ENCODE measurements at places on chromosomes 6 and 20.

GRCh38 chr6:111985202-111985731, 68.6 kb upstream of the CCN6 start:
- DNase-seq: peak; percentile 18

DNA sequence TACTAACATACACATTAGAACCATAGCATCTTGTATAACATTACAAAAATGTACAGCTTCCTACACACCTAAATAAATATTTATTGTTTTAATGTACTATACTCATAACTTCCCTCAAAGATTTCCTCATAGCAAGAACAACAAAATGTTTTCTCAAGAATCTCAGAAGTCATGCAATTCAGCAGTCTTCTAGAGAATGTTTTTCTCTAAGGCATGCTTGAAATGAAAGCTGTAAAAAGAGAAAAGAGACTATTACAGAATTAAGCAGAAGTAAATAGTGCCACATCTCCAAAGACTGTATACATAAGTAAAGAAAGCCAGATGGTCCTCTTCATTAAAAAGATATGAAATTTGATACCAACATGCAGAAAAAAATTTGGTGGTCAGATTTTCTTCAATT, 672.2 kb downstream of the EPM2A start:
- no peak for DNase-seq

DNA sequence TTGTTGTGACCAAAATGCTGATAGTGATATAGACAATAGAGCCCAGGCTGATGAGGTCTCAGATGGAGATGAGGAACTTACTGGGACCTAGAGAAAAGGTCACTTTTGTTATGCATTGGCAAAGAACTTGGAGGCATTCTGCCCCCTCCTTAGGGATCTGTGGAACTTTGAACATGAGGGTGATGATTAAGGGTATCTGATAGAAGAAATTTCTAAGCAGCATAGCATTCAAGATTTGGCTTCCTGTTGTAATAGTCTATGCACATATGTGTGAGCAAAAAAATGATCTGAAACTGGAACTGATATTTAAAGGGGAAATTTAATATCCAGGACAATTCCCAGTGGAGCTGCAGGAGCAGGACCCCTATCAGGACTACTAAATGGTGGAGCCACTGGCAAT, 17.1 kb downstream of the HLA-A start:
- no peak for DNase-seq

- DNase-seq: no peak
These were observed 4.4 kb downstream of the PNRC1 start for GRCh38 chr6:89084954-89085353.

GRCh38 chr6:82033631-82034211, 213.8 kb downstream of the IBTK start:
- DNase-seq: no peak

DNA sequence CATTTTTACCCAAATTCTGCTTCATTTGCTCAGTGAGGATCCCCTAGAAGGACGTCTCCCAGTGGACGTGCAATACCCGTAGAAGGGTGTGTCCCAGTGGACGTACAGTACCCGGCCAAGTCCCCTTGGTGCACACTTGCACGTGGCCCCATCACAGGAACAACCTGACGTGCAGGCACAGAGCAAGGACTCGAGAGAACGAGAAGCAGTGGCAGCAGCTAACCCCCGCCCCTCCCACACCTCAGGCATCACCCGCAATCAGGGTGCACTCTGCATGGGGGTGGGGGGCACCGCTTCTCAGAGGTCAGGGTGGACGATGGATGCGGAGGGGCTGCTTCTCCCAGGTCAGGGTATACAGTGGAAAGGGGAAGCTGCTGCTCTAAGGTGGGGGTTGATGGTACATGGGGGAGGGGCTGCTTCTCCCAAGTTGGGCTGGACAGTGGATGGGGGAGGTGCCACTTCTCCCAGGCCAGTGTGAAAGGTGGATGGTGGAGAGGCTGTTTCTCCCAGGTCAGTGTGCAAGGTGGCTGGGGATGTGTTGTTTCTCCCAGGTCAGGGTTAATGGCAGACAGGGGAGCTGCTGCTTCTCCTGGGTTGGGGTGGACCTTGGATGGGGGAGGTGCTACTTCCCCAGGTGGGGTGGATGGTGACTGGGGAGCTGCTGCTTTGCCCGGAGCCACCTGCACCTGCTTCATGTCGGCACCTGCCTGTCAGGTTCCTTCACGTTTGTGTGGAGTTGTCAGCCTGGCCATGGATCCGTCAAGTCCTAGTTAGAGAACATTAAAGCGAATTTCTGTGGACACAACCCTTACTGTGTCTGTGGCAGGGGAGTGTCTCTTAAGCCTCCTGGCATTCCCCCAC, 1.0 kb upstream of the THBS2 start:
- no peak for DNase-seq

DNA sequence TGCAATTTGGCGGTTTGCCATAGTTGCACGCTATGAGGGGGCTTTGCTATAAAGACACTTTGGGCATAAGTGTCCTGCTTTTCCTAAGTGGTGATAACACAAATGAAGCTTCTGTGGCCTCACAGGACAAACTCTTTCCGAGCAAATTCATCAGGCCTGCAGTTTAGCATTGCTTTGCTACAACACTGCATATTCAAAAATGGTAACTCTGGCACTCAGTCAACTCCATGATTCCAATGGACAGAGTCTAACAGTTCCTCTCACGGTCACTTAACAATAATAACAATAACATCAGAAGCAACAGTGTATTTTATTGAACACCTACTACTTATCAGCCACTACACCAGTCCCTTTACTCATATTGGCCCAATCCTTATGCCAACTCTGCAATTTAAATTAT, 222.5 kb downstream of the FRK start:
- no peak for DNase-seq

DNA sequence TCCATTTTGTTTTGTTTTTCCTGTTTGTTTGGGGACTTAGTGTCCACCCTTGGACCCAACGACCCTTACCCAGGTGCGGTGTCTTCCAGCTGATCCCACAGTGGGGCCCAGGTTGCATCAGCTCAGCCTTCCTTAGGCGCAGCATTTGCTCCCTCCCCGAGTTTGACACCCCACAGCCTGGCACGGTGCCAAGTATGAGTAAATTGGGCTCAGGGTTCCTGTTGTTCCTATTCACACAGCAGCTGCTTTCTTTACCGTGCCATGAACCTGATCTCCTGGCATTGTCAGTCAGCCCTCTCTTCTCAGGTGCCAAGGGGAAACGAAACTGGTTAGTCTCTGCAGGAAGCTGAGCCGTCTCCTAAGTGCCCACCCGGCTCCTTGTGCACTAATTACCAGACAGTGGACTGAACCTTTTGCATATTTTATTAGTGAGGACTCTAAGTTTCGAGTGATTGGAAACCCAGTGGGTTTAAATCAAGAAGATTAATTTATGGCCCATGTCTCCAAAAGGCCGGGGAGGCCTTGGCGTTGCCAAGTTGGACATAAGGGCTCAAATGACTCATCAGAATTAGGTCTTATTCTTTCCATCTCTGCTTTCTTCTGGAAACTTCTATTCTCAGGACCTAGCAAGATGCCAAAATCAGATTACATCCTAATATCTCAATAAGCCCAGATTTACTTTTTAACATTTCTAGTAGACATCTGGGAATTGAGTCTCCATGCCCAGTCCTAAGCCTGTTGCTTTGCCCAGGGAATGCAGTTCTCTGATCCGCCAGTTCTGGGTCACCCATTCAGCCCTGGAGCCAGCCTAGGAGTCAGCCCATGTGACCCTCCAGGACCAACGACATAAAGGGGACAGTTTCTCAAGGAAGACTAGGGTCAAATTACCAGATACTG, 68.8 kb downstream of the TSHZ2 start:
- DNase-seq: no peak

DNA sequence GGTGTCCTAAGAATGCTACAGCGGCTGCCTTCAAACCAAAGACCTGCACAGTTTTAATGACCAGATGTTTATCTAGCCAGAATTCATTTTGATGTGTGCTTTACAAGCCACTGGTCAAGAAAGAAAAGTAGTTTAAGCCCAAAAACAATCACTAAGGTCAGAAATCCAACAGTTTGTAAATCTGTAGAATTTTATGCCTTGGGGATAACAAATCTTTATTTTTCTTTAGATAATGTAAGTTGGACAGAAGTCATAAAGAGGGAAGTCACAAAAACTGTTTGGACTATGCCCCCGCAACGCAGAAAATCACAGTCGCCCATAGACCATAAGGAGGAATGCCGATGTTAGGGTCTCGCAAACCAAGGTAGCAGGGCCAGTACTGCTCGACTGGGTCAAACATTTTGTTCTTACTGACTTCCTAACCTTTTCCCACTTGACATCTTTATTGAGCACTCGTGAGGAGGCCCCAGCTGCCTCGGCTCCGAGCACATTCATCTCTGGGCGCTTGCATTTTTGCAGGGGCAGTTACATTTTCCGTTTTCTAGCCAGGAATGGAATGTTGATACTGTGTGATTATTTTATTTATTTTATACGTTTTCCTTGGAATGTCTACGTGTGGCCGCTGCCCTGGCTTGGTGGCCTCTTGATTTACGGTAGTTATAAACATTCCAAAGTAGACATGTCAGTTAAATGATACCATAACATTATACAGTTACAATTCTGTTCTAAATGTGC, 56.7 kb upstream of the APCDD1L start:
- no peak for DNase-seq

- DNase-seq: no peak
These were observed 217.9 kb downstream of the TBX18 start for GRCh38 chr6:84546427-84546914.

DNA sequence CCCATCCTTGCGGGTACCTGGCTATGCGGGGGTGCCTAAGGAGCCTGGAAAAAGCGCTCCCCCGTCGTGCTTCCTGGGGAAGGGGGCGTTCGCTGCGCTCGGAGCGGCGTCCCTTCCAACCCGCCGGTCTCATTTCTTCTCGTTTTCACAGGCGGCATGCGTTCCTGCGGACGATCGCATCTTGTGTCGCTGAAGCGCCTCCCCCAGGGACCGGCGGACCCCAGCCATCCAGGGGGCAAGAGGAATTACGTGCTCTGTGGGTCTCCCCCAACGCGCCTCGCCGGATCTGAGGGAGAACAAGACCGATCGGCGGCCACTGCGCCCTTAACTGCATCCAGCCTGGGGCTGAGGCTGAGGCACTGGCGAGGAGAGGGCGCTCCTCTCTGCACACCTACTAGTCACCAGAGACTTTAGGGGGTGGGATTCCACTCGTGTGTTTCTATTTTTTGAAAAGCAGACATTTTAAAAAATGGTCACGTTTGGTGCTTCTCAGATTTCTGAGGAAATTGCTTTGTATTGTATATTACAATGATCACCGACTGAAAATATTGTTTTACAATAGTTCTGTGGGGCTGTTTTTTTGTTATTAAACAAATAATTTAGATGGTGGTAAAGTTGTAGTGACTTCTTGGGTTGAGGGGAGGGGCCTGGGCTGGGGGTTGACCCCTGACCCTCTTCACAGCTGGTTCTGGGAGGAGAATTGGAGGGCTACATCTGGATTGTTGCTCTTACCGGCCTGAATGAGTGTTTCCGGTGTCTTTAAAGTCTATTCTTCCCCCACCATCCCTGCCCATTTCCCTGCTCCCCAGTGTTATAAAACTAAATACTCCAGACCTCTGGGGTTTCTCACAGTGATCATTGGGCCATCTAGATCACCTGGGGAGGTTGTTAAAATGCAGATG, 1.1 kb downstream of the ID1 start:
- DNase-seq: no peak

- DNase-seq: no peak
These were observed 32.8 kb downstream of the TBC1D7 start for GRCh38 chr6:13295576-13295975.

GRCh38 chr6:113464536-113464935, 392.6 kb upstream of the MARCKS start:
- DNase-seq: no peak

DNA sequence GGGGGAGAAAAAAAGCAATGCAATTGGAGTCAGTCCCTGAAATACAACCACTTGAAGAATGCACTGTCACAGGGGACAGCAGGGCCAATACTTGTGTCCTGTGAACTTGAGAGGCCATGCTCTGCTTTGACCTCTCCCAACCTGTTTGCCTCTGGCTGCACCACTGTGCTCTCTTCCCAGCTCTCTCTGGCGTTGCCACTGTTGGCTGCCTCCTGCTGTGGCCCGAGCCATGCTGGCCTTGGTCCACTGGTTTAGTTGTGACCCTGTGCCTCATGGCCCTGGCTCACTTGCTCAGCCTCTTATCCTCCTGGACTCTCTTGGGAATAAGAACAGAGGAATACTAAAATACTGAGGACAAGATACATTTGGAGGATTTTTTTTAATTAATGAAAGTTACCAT, 14.5 kb upstream of the FBXO30 start:
- DNase-seq: no peak

DNA sequence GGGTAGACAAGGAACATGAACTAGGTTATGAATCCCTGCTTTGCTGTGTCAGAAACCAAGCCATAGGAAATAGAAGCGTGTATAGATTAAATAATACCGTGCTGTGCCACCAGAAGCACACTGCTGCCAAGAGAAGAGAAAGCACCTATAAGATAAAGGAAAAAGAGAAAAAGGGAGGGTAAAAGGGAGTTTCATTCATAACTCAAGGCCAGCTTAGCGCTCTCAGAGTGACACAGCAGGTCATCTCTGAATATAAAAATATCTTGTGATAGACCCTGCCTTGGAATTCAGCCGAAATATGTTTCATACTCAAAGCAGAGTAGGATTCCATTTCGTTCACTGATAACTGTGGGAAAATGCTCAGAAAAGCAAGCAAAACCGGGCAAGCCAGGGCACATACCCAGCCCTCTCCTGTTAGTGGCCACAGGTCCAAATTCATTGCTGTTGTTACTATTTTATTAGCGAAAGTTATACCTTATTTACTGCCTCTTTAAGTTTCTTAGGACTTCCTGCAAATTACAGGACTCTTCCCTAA, 8.7 kb downstream of the JAG1 start:
- no peak for DNase-seq

DNA sequence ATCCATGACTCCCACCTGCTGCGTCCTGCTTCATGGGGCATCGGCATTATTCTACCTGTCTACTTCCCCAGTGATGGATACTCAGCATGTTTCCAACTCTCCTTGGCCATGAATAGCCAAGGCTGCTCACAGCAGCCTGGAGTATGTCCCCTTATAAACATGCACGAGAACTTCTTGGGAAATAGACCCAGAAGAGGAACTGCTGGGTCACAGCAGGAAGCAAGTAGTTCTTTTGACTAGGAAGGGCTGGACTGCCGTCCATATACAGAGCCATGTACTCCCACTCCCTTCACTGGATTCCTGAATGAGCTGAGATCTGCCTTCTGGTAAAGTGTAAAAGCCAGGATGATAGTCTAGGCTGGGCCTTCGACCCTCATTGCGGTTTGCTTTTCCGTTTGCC, 106.3 kb upstream of the KCNK16 start:
- DNase-seq: no peak

GRCh38 chr6:116941727-116942126, 64.7 kb downstream of the RFX6 start:
- no peak for DNase-seq

GRCh38 chr20:57162362-57162652, 104.1 kb downstream of the BMP7 start:
- DNase-seq: no peak

DNA sequence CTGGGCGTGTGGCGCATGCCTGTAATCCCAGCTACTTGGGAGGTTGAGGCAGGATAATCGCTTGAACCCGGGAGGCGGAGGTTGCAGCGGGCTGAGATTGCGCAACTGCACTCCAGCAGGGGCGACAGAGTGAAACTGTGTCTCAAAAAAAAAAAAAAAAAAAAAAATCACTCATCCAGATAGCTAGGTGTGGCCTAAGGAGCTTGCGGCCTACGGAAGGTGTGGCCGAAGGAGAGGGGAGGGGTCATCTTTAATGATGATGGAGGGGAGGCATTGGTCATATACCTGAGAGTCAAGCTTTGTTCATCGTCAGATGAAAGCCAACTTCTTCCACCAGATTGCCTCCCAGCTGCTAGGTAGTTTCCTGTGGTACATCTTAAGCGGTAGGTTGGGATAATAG, 801 bp upstream of the PPARD start:
- no peak for DNase-seq
